Cerebellar nuclear complex (tissue), 1 donor: ENCODE measurements at places on chromosomes 7 and 10.

DNA sequence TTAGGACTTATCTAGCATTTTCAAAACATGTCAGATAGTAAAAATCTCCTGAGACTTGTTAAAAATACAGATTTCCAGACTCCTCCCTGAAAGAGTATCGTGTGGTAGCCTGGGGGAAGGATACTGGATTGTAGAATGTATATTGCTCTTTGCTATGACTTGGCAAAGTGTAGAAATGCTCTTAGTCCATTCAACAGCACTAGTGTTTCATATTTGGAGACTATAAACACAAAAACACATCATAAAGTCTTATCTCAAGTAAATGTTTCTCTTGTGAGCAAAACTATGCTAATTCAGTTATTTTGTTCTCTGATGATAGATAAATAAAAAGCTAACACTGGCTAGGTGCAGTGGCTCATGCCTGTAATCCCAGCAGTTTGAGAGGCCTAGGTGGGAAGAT lies 137.5 kb upstream of the PRPS1L1 start:
- no peak for DNase-seq

DNA sequence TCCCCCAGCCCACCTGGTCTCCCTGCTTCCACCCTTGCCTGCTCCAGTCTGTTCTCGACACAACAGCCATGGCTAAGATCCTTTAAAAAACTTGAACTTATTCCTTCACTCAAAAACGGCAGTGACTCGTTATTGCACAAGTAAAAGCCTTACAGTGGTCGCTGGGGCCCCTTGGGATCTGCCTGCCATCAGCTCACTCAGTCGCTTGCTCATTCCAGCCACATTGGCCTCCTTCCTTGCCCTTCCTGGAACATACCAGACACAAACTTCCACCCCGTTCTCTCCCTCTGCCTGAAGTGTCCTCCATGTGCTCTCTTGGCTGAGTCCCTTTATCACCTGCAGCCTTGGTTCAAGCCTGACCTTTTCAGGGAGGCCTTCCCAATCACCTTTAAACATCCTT lies 4.7 kb downstream of the CCNY start:
- DNase-seq: no peak

- no peak for DNase-seq
Observed at GRCh38 chr10:102773986-102774385, 30.2 kb downstream of the WBP1L start.

- no peak for DNase-seq
Observed at GRCh38 chr7:2821161-2821841, 22.8 kb downstream of the GNA12 start.

GRCh38 chr10:109727436-109727835 lies 195.9 kb downstream of the XPNPEP1 start:
- DNase-seq: no peak

GRCh38 chr7:101172854-101173751 lies 7.0 kb downstream of the NAT16 start:
- no peak for DNase-seq

DNA sequence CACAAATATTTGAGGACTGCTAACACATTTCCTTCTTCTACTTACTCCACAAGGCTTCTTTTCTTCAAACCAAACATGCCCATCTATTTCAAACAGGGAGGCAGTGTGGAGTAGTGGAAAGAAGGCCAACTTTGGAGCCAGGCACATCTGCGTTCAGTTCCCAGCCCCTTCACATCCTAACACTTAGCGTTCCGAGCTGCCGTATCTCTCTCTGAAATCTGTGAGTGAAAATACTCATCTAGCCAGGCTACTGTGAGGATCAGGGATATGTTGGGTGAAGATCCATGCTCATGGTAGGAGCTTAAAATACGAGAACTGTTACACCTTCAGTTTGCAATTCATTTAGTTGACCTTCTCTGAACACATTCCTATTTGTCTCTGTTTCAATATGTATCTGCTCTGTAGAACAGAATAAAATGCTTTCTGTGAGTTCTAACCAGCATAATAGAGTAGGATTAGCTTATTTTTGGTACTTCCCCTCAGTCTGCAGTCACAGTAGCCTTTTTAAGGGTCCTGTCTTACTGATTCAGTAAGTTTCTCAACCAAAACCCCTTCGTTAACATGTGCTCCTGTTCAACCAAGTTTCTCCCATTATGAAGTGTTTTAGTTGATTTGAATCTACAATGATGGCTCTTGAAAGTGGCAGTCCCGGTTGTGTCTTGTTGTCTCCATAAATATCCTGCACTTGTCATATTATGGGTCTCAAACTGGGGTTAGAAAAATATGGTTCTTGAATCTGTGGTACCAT lies 3.3 kb upstream of the MEST start:
- DNase-seq: no peak

DNA sequence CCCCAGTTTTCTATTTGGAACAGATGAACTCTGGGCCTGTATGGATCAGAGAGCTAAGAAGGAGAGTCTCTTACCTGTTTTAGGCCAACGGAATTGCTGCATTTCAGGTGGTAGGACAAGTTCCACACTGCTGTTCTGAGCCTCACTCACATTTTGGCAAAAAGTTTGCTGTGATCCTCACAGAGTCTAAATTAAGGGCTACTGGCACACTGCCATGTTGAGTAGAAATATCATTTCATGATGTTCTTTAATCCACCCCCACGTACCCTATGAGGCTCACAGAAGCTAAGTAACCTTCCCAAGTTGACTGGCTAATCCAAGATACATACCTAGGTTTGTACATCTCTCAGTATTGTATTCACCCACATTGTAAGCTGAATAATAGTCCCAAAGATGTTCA lies 447.2 kb downstream of the INHBA start:
- no peak for DNase-seq

DNA sequence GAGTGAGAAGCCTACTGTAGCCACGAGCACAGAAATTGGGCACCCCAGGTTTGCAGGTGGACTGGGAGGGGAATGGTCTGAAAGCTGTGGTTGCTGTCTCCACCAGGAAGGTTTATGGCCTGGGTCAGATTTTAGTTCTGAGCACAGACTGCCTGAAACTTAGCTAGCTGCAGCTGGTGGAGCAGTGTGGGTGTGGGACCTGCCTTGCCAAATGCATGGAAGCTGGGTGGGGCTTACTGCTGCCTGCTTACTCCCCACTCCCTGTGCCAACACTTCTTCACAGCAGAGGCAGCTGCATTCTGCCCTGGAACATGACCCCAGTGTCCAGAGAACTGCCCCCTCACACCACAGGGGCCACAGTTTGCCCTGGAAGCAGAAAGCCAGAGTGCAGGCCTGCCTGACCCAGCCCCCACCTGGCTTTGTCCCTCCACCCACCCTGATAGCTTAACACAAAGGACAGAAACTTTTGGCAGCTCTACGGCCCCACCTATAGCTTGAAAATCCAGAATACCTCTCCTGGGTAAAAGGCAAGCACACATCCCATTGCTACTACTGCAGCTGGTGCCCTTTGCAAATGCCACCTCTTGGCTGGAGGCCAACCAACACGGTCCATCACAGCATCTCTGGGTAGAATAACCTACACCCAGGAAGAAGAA lies 281.6 kb downstream of the AGMO start:
- no peak for DNase-seq

DNA sequence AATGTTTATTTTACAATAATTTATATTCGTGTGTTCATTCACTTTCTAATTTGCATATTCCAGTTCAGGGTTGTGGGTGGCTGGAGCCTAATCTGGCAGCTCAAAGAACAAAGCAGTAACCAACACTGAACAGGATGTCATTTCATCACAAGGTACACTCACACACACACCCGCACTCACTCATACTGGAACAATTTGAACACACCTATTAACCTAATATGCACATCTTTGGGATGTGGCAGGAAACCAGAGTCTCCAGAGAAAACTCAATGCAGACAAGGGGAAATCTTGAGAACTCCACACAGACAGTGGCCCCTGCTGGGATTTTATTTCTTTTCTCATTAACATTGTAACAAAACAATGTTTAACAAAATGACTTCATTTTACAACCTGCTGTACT lies 97.4 kb downstream of the TWIST1 start:
- DNase-seq: no peak

DNA sequence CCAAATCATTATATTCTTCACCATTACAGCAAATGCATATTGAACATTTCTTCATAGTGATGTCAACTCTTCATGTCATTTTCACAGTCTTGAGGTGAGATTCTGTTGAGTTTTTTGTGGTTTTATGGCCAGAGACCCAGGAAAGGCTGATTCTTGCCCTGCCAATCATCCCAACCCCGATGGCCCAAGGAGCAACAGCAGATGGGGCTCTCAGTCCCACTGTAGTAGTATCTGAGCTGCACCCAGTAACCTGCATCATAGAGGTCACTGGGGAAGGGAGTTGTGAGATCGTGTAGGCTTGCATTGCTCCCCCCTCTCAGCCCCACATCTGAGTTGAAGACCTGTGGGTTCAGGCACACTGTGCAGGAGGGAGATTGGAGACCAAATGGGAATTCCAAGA lies 26.7 kb downstream of the ZSCAN25 start:
- DNase-seq: no peak

- DNase-seq: no peak
Observed at GRCh38 chr7:36970551-36971514, 246.5 kb upstream of the AOAH start.

DNA sequence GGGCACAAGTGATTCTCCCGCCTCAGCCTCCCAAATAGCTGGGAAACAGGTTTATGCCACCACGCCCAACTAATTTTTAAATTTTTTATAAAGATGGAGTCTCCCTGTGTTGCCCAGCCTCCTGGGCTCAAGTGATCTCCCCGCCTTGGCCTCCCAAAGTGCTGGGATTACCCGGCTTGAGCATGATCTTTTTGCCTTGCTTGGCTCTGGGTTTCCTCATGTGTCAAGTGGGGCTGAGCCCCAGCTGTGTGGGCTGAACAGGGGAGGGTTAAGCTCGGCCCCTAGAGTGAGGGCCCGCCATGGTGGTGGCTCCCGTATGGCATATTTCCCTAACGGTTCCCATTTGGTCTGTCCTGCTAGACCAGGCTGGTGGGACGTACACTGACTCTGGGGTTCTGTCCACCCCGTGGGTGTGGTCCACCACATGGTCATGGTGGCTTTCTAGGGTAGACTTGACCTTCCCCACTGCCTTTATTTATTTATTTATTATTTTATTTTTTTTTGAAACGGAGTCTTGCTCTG lies 66.3 kb downstream of the LHPP start:
- no peak for DNase-seq

GRCh38 chr7:82053453-82054032 lies 283.7 kb upstream of the HGF start:
- no peak for DNase-seq

GRCh38 chr10:112367516-112367915 lies 6.4 kb upstream of the ACSL5 start:
- DNase-seq: no peak

DNA sequence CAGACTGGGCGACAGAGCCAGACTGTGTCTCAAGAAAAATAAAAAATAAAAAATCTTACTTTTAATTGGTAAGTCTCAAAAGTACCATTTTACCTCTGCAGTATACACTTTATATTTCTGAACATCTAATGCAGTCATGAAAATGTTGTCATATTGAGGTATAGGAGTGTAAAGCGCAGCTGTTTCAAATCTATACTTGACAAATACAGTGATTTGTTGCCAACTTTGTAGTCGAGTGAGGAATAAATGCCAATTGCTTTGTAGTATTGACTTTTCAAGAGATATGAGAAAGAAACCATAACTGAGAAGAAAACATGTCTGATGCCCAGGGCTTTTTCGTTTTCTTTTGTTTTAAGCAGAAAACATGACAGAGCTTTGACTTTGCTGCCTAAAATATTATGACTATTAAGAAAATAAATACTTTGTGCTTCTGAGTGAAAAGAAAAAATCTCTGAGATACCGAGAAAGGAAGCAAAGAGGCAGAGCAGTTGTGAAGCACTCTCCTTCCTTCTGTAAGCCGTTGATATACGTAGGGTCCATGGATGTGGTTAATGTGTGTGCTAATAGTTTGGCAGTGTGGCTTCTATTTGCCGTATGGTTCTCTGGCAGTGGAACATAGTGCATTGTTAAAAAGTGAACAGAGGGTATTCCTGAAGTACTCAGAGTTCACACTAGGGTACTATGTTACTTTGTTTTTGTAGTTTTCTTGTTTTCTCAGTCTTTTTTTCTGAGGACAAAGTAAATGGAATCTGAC lies 38.2 kb downstream of the AVL9 start:
- DNase-seq: no peak

- DNase-seq: no peak
Observed at GRCh38 chr10:114850126-114850525, 28.5 kb downstream of the FHIP2A start.

DNA sequence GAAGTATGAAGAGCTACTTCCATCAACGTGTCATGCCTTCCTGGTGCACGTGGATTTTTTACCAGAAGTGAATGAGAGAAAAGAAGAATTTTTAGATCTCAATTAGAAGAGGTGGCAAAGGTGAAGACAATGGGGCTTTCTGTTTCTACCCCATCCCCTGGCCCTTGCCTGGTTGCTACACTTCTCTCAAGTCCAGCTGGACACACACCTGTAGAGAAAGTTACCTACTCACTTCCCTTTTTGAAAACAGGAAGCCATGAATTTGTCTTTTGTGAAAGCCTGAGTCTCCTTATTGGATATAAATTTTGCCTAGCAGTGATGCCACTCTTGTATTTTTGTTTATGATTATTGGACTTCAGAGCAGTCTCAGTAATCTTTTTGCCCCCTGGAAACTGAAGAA lies 142.9 kb upstream of the AKR1E2 start:
- DNase-seq: no peak

GRCh38 chr10:132511121-132512051 lies 26.2 kb upstream of the INPP5A start:
- no peak for DNase-seq

GRCh38 chr7:24199978-24200377 lies 84.0 kb upstream of the NPY start:
- no peak for DNase-seq
